ENCODE measurements at places on chromosomes 12 and 14. TPM values are rescaled to one million over a fixed set of nuclear protein-coding genes. Genes with fewer than 3 reads are reported as not detected.

Gene DPPA3
- not detected for total RNA-seq

Gene SLC38A4
- 0.17 TPM for total RNA-seq

Gene A2ML1
- total RNA-seq = 5.3 TPM

Gene GPRC5A
- total RNA-seq = 6.0 TPM

Gene PARP11
- total RNA-seq = 8.5 TPM

DNA sequence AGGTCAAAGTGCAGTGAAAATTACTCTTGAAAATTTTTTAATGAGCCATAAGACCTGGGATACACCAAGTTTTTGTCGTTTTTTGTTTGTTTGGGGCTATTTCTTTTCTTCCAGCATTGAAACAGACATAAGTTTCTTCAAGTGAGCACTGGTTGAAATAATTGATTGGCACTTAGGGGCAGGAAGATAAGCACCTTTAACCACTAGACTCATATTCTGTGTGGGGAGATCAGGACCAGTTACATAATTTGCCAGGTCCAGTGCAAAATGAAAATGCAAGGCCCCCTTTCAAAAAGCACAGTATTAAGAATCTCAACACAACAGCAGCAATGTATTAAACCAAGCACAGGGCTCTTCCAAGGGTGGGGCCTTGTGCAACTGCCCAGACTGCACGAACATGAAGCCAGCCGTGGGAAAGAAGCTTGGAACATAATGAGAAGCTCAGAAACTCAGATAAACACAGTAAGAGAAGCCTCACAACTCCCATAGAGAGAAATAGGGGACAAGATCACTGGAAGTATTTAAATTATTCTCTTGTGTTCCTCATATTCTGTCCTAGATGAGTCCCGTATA, 3.2 kb upstream of the TCP11L2 start:
- DNase-seq = no peak

GRCh38 chr14:102551995-102552705, 40.3 kb upstream of the RCOR1 start:
- peak; percentile 69 for DNase-seq

GRCh38 chr14:51877810-51878209, 17.4 kb downstream of the GNG2 start:
- DNase-seq = no peak

- peak; percentile 20 for DNase-seq
Observed at GRCh38 chr14:74905595-74906142, 17.4 kb downstream of the RPS6KL1 start.

DNA sequence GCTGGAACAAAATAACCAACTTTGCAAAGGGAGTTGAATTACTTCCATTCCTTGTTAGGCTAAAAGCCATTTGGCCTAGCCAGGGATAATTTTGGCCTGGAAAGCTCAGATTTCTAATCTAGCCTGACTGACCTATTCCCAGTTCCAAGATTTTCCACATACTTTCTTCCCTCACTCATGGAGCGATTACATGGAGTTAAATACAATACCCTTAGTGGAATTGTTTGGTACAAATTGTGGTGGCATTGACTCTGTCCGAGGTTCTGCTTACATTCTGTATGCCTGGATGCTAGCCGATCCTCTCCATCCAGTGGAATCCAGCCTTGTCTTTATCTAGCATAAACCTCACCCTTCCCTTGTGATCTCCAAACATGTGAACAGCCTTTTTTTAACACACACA, 965.1 kb downstream of the DIO2 start:
- DNase-seq = no peak

- DNase-seq = no peak
Observed at GRCh38 chr14:99687284-99688209, 3.4 kb downstream of the CYP46A1 start.

- no peak for DNase-seq
Observed at GRCh38 chr14:50822501-50823042, 8.4 kb downstream of the NIN start.

DNA sequence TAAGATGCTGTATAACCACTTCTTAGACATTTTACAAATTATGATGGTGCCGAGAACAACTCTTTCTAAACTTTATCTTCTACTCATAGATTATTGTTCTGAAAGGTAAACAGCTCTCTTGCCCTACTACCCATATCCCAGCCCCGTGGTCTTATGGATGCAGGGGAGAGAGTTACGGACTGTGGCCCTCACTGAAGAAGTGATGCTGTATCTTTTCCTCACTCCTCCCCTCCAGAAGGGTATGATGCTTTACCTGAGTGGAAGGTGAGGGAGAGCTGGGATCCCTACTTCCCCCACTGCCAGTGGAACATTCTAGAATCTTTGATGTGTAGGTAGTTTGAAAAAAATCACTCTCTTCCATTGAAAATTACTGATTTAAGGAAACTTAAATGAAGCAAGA, 3.5 kb downstream of the TSHR start:
- DNase-seq = no peak

GRCh38 chr12:11621797-11622423, 27.6 kb upstream of the ETV6 start:
- DNase-seq = no peak

GRCh38 chr14:62722406-62722805, 322.9 kb downstream of the KCNH5 start:
- DNase-seq = no peak

GRCh38 chr14:33642080-33642479, 308.8 kb downstream of the EGLN3 start:
- DNase-seq = no peak
